ENCODE measurements at places on chromosomes 16 and 17.

GRCh38 chr17:76524598-76525512, 12.7 kb downstream of the CYGB start:
- DNase-seq: peak; percentile 73

GRCh38 chr17:68169840-68170239, 78.0 kb upstream of the AMZ2 start:
- DNase-seq: no peak

GRCh38 chr16:88743693-88744576, 37.6 kb downstream of the CTU2 start:
- peak; percentile 91 for DNase-seq

- DNase-seq: peak; percentile 37
Observed at GRCh38 chr16:30570636-30571444, 674 bp downstream of the ZNF688 start.

- peak; percentile 70 for DNase-seq
Observed at GRCh38 chr16:86519649-86520316, 9.5 kb downstream of the FOXF1 start.

GRCh38 chr17:43962479-43962878, 8.7 kb upstream of the PYY start:
- DNase-seq: no peak

- DNase-seq: peak; percentile 52
Observed at GRCh38 chr16:57273359-57273758, 11.1 kb downstream of the PLLP start.

DNA sequence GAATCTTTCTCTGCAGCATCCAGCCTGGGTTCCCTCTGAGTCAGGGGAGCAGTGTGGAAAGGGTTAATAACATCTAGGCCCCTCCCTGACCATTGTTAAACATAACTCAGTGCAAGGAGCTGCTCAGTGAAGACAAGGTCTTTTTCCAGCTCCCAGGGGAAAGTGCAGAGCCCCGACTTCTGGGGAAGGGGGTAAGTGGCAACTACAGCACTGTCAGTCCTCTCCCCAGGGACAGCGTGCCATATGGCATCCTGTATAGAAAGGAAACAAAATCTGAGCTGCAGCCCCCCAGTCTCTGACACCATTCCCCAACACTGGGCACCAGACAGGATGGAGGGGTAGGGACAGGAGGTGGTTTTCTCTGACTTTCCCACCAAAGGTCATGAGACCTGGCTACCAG, 7.8 kb downstream of the MRPL27 start:
- DNase-seq: no peak

DNA sequence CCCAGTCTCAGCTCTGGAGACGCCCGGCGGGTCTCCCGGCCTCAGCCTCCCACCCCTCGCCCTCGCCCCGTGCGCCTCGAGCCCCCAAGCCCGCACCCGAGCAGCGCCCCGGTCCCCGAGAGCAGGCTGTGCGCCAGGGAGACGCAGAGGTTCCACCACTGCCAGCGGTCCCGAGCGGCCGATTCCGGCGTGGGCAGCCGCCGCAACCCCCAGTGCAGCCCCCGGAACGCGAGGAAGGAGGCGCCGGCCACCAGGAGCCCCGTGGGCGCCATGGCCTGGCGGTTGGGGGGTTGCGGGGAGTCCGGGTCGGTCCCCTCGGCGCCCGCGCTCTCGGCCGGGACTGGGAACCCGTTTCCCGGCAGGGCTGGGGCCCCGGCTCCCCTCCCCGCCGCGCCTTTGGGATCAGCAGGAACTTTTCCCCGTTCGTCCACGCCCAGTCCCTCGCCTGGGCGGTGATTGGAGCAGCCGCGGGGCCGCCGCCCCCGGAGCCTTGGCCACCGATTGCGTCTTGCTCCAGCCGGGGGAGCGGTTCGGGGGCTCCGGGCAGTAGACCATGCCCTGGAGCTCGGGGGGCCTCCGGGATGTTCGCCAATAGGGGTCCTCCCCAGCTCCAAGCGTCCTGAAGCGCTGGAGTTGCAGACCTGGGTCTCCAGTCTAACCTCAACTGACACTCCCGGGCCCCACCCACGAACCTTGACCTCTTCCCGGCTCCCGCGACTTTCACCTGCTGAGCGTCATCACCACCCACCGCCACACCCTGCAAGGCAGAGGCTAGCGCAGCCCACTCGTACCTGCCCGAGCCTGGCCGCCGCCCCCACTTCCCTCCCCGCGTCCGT, at the start of gene TLCD2:
Gene TLCD2 (minus strand): TSS at position 407 of the 836 bp plus-strand sequence. CDS start 135 bp downstream, at position 272.
- peak; percentile 56 for DNase-seq

GRCh38 chr17:76757256-76757655, 19.3 kb downstream of the MFSD11 start:
- no peak for DNase-seq

- no peak for DNase-seq
Observed at GRCh38 chr17:28615260-28615940, 1.4 kb upstream of the RSKR start.

- DNase-seq: no peak
Observed at GRCh38 chr17:67280279-67280678, 35.3 kb upstream of the HELZ start.

DNA sequence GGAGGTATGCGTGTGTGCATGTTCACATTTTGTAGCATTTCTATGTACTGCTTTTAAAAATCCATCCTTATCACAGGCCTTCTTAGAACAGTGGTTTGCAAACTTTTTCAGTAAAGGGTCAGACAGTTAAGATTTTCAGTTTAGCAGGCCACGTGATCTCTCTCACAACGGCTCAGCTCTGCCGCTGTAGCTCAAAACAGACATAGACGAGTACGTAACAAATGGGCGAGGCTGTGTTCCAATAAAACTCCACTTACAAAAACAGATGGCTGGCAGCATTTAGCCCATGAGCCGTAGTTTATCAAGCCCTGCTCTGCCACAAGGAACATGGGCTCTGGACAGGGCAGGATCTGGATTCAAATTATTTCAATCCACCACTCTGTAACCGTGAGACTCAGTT, 141.8 kb downstream of the XYLT1 start:
- peak; percentile 52 for DNase-seq

- no peak for DNase-seq
Observed at GRCh38 chr17:47670064-47670463, 20.3 kb downstream of the KPNB1 start.
